ENCODE measurements at places on chromosomes 2 and 18.

DNA sequence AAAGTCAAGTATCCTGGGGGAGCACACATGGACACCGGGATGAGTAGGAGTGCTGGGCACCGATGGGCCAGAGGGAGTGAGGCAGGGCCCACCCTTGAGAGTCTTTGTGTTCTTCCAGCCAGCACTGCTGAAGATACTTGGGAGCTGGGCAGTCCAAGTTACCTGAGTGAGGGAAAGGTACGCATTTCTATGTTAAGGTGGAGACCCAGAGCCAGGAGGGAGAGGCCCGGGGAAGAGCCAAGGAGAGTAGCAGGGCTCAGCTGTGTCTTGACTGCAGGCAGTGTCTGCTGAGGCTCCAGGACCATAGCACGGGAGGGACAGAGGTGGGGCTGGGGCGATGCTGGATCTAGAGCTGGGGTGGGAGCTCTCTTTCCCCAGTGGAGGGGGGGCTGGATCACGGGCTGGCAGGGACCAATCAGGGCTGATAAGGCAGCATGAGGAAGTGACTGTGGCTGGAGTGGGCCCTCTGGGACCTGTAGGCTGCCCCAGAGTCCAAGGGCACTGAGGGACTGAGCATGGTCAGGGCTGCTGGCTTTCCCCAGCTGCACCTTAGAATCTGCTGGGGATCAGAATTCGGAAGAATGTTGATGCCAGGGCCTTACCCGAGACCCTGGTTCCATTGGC lies 289.2 kb downstream of the PHLPP1 start:
- DNase-seq = no peak

- no peak for DNase-seq
Observed at GRCh38 chr2:19543663-19544383, 185.4 kb upstream of the OSR1 start.

- DNase-seq = no peak
Observed at GRCh38 chr2:171201271-171201670, 40.6 kb upstream of the TLK1 start.

DNA sequence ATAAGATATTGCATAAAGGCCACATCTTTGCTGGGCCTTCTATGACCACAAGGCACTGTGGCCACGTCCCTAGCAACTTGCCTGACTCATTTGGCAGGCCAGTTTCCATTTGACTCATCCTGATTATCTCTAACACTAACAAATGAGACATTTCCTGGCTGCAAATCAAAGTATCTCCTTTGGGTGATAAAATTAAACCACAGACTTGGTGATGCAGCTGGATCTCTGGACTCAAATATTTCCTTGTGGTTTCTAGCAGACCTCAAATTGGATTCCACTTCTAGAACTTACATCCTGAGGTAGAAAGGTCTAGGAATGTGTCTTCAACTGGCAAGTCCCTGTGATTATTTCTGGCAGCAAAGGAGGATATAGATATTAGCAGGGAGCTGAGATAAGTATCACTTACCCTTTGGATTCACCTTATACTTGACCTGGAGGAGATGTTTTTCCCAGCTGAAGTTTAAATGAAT lies 167.9 kb upstream of the NXPH2 start:
- no peak for DNase-seq

DNA sequence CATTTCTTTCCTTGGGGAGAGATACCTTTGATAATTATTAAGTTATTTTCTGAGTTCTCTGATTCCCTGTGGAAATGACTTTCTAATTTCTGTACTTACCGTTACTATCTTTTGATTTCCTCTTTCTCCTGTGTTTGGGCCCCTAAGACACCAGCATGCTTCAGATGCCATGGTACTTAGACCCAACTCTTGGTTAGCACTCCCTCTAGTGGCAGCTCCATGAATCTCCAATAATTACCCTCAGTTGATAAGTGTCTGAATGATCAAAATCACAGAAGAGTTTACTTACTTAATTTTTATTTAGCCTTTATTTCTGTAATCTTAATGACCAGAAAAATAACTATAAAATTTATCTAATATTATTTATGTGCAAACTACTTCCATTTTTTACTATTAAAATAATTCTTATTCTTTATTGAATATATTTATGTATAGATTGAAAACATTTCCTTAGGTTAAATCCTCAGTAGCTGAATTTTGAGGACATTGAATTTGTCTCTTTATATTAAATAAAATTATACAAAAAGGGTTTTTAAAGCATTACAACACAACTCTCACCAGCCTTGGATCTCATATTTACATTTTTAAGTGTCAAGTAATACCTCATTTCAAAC lies 300.4 kb downstream of the KCNS3 start:
- no peak for DNase-seq

DNA sequence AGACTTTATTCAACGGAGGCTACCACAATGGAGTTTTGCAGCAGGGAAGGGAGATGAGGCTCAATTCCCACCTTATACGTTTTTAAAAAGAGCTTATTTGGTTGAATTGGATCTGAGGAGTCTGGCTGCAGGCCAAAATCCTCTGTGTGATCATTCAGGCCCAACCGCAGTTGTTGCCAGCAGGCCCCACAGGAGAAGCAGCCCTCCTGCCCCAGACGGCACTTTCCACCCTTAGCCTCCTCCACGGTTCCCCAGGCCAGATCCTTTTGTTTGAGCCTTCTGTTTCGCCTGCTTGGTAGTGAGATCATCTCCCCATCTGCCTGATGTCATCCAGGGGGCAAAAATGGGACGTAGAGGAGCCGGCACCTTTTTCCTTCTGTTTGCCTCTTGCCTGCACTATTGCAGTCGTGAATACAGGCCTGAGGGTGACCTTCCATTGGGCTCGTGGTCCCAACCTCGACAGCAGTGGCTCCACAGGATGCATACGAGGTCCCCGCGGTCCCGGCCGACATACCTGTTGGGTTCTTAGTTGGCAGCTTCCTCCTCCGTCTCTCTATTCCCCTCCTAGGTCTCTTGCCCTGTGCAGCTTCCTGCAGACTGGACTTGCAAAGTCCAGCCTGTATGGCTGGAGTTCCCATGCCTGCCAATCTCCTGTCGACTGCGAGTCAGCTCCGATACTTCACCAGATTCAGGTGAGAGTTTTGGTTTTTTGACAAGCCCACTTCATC lies 9.3 kb upstream of the GPR35 start:
- DNase-seq = no peak

- no peak for DNase-seq
Observed at GRCh38 chr18:79400591-79401381, 5.1 kb downstream of the NFATC1 start.

GRCh38 chr2:18078216-18078615 lies 199.7 kb downstream of the KCNS3 start:
- no peak for DNase-seq

- DNase-seq = no peak
Observed at GRCh38 chr18:54950221-54950620, 9.0 kb downstream of the CCDC68 start.

DNA sequence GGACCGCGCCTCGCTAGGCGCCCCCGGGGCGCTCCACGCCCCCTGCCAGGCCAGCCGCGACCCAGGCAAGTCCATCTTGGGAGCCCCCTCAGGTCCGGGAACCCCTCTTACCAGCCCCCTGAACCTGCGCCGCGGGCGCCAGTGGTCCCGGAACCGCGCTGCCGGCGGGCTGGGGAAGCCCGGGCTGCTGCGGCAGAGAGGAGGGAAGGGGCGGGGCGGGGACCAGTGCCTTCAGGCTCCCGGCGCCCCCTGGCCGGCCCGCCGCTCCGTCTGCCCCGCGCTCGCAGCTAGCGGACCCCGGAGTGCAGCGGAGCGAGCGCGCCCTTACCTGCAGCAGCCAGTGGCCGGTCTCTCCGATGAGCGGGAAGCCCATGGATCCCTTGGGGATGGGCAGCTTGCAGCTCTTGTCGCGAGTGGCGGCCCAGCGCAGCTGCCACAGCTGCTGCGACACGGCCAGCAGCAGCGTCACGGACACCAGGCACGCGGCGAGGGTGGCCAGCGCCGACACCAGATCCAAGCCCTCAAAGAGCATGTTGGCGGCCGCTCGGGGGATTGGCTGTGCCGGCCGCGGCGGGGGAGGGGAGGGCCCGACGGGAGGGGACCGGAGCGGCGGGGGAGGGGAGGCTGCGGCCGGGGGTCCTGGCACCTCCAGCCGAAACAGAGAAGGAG lies at the start of gene CYP26B1:
Gene CYP26B1 (minus strand): TSS at position 560 of the 669 bp plus-strand sequence. CDS start 28 bp downstream, at position 532.
- DNase-seq = no peak

- no peak for DNase-seq
Observed at GRCh38 chr2:191152482-191153240, 1.9 kb upstream of the STAT4 start.

GRCh38 chr18:25349926-25350487 lies 2.0 kb downstream of the ZNF521 start:
- no peak for DNase-seq

- DNase-seq = no peak
Observed at GRCh38 chr2:202122980-202123720, 50.1 kb downstream of the KIAA2012 start.

DNA sequence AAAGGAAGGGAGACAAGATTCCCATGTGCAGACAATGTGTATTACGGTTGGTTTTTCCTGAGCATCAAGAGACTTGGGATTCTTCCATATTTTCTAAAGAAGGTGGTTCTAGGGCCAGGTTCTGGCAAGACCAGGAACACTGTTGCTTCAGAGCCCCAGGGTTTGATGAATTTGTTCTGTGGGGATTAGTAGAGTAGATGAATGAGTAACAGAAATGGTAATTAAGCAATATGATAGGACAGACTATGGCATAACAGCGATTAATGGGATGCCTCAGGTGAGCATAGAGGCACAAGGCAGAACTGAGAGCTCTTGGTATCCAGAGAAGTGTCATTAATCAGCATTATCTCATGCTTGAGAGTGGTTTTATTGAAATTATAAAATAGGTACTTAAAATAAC lies 82.8 kb upstream of the PNPT1 start:
- DNase-seq = no peak

DNA sequence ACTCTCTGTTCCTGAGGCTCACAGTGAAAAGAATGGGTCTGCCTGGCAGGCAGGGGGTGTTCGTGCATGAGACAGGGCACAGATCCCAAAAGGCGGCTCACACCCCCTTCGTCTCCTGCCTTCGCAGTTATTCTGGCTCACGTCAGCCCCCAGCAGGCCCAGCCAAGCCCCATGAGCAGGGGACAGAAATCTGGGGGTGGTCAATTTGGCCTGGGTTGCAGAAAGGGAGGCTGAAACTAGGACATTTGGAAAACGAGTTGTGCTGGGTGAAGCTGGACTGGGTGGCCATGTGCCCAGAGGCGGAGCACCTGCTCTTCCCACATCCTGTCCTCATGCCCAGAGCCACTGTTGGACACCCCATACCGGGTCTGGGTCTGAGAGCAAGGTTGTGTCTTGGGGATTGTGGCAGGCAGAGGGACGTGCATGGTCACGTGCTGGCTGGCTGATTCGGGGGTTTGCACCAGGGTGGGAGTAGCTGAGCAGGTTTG lies 99.0 kb upstream of the MCFD2 start:
- DNase-seq = peak; percentile 61

- DNase-seq = no peak
Observed at GRCh38 chr2:7792031-7792651, 874.9 kb downstream of the RNF144A start.

GRCh38 chr2:9261231-9261883 lies 54.7 kb downstream of the ASAP2 start:
- DNase-seq = no peak

- no peak for DNase-seq
Observed at GRCh38 chr2:102591491-102592045, 27.8 kb upstream of the SLC9A2 start.

DNA sequence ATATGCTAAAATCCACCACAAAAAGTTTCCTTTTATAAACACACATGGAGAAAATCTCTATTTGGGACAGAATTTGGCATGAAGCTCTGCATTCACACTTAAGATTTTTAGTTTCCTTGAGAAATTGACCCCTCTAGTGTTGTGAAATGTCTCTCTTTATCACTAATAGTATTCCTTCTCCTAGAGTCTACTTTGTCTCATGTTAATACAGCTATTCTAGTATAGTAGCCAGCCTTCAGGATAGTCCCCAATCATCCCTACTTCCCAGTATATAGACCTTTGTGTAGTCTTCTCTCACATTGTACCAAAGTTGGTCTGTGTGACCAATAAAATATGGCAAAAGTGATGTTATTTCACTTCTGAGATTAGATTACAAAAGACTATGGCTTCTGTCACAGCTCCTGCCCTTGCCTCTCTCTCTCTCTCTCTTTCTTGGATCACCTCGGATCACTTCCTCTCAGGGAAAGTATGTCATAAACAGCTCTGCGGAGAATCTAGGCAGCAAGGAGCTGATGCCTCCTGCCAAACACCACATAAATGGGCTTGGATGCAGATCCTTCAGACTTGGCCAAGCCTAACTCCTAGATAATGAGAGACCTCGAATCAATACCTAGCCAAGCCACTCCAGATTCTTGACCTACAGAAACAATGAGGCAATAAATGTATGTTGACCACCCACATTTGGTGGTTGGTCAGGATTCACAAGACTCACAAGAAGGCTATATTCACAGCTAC lies 59.7 kb upstream of the NABP1 start:
- no peak for DNase-seq

DNA sequence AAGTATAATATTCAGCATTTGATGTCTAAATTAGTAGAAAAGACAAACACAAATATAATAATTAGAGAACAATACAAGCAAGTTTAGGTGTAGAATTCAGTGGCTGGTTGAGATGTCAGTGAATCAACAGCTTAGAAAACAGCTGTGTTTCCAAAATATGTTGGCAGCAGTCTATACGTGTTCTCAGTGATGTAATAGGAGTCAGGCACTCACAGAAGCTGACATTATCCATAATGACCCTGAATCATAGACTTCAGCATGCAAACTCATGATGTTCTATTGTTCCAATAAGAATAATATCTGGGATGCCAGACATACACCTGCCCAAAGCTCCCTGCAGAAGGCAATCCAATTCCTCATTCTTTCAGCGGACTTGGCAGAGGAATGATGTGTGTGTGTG lies 164.7 kb downstream of the SLC8A1 start:
- no peak for DNase-seq

DNA sequence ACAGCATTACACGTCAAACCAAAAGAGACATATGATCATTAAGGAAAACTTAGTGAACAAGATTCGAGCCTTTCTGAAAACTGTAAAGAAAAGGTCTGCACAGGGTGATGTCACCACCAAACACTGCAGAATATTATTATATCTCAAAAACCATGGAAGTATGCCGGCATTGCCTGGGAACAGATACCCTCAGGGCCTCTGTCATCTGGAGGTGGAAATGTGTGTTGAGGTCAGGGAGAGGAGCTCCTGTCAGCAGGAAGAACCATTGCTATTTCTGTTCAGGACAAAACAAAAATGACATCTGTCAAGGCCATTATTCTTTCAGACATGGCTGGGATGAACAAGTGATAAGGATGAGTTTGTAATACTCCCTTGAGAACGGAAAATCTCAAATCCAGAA lies 365.9 kb upstream of the TRIB2 start:
- DNase-seq = no peak

- DNase-seq = no peak
Observed at GRCh38 chr18:79555885-79556284, 123.7 kb upstream of the CTDP1 start.

GRCh38 chr18:54995421-54996143 lies 36.3 kb upstream of the CCDC68 start:
- no peak for DNase-seq

DNA sequence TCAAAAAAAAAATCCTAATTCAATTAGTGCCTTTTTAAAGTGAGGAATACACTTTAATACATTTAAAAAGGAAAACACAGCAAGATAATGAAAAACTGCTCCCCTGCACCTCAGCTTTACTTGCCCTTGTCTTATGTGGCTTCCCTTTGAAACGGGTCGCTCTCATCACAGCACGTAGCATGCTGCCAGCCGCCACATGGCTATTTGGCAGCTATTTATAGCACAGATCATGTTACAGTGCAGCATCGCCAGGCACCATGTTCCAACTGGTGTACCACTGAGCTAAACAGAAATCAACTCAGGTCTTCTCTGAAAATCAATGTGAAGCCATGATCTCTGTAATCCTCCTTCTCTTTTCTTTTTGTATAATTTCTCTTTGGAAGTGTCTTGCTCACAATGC lies 65.1 kb downstream of the TMEM182 start:
- peak; percentile 68 for DNase-seq

- no peak for DNase-seq
Observed at GRCh38 chr2:101145406-101145805, 5.8 kb downstream of the TBC1D8 start.
